Fibroblast of skin of left quadriceps (primary cell): ENCODE measurements at places on chromosomes 2 and 18.

GRCh38 chr2:62597323-62597722 lies 91.3 kb upstream of the TMEM17 start:
- DNase-seq = peak; percentile 95

DNA sequence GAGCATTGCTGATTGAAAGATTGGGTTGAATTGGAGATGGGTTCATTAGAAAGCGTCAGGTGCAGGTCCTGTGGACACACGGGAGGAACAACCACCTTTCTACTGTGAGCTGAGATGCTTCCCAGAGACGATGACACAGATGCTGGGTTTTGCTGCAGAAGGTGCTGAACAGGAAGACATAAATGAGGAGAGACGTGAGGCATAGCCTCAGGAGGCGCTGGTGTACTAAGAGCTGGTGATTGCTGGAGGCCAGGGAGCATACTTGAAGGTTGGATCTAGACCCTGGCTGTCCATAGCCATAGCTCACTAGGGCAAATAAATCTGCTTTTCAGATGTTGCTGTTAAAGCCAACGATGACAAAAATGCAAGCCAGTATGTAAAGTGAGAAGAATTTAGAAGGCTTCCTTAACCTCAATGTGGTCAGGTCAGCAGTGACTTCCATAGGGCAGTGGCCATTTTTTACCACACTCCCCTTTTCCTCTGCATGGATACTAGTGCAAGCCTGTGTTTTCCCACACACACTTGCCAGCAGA lies 153.7 kb downstream of the SOX11 start:
- DNase-seq = no peak

DNA sequence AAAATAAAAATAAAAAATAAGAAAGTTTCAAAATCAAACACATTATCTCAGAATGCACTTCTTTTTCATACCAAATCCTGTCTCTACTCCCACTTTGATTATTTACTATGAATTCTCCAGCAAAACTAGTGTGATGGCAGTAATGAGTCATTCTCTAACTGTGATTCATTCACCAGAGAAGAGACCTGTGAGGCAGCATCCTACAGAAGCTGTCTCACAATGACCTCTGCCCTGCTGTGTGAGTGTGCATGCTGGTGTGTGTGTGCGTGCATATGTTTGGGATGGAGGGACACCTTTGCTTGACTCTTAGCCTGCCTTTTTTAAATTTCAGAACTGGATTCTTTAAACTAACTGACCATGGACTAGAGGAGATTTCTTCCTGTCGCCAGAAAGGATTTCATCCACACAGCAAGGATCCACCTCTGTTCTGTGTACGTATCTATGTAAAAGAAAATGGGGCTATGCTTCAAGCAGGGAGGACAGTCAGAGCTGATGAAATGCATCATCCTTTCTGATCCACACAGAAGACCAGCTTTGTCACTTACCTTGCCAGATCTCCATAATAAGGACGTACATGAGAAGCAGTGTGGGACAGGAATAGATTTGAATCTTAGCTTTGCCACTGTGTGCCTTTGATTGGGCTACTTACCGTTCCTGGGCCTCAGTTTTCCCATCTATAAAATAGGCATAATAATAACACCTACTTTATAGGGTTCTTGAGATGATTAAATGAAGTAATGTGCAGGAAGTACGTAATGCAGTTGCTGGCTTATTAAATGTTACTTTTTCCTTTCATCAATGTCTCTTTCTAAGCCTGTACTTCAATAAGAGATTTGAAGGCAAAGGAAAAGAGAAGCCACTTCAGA lies 31.2 kb downstream of the STAMBP start:
- peak; percentile 60 for DNase-seq

DNA sequence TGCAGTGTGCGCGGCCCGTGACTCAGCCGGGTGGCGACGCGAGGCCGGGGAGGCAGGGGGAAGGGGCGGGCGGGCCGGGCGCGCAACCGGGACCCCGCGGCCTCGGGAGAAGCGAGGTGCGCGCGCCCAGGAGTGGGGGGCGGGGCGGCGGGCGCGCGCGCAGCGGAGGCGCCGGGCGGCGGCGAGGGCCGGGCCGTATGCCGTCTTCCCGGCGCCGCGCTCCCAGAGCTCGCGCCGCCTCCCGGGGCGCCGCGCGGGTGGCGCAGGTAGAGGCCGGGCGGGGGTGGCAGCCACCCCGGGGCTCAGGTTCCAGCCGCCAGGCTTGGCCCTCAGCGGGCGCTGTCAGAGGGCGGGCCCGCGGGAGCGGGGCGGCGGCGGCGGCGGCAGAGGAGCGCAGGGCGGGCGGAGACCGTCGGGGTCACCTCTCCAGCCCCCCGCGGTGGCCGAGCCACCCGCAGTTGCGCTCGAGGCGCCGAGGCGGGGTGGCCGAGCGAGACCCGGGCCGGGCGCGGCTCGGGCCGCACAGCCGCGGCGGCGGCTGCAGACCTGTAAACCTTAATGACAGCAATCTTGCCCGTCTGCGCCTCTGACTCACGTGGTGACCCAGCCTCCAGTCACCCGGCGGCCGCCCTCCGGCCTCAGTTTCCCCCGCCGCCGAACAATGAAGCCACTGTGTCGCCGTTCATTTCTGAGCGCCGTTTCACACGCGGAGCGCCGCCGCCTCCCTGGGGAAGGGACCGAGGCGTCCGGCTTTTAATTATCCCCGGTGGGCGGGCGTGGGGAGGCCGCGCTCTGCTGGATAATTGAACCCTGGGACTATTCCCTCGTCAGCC lies 25.3 kb upstream of the SMAD7 start:
- no peak for DNase-seq

GRCh38 chr2:28546242-28546641 lies 50.4 kb downstream of the PLB1 start:
- DNase-seq = no peak

DNA sequence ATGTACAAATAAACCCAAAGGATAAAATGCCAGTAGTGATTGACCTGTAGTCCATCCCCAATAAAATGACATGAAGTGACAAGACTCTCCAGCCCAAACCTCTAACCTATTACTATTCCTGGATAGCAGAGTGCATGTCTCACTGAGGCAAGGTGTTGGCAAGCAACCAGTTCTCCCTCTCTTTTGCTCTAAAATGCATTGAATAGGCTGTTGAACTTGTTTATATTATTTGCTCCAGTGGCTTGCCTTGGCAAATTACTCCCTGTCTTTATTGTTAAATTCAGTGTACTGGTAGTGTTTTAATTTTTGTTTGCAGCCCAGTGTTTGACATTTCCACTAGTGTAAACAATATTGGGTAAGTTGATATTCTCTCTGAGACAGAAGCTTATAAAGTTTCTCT lies 70.5 kb downstream of the CSRNP3 start:
- no peak for DNase-seq

DNA sequence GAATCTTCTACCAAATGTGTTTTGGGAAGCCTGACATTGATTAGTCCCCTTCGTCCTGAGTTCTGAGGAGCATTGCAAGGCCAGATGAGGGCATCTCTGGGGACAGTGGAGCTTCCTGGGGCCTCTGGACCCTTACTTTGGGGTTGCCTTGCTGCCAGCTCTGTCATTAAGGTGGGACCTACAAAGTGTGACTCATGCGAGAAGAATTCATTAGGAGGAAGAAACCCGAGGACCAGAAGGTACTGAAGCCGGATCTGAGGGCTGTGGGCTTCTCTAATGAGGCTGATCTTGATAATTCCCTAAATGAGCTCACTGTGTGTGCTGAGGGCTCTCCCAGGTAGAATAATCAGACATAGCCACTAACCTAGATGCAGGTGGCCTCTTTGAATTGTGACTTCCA lies 695 bp upstream of the SCYGR2 start:
- DNase-seq = no peak

DNA sequence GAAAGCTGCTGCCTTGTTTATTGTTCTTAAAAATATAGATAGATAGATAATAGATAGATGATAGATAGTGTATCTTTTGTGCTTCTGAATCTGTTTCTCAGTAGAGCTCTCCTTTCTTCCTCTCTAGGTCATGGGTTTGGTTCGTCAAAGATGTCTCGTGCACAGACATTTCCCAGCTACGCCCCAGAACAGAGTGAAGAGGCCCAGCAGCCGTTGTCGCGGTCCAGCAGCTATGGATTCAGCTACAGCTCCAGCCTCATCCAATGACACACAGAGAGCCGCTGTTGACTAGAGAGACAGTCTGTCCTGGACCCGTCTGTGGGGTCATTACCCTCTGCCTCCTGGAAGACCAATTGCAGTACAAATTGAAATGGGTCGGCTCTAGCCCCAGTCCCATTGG lies 106.6 kb downstream of the CD226 start:
- DNase-seq = no peak

DNA sequence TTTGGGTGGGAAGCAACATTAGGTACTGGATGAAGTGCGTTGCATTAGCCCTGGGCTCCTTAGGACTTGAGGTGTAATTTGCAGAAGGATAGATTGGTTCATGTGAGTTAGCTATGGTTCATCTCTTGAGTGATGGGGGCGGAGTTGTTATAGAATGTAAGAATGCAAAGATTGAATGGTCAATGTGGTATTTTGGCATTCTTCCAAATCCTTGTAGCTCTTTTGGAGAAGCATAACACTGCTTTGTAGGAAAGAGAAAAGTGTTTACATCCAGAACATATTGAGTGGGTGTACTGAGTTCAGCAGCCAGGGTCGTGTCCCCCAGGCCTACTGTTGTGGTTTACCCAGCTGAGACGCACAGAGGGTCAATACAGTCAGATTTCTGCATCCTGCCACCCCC lies 173.5 kb downstream of the FMNL2 start:
- no peak for DNase-seq

- DNase-seq = peak; percentile 6
These were observed 327.6 kb downstream of the TDRD15 start for GRCh38 chr2:21451403-21451802.

DNA sequence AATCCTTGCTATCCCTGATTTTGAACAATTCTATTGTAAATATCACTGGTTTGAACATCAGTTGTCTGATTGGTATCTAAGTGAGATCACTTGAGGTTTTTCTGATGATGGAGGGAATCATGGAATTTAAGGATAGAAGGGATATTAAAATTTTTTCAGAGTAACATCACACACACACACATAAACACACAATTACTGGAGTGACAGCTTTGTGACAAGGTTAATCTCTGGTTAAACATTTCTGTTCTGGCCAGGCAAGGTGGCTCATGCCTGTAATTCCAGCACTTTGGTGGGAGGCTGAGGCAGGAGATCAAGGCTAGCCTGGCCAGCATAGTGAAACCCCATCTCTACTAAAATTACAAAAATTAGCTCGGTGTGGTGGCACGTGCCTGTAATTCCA lies 85.3 kb downstream of the SOCS6 start:
- DNase-seq = no peak

DNA sequence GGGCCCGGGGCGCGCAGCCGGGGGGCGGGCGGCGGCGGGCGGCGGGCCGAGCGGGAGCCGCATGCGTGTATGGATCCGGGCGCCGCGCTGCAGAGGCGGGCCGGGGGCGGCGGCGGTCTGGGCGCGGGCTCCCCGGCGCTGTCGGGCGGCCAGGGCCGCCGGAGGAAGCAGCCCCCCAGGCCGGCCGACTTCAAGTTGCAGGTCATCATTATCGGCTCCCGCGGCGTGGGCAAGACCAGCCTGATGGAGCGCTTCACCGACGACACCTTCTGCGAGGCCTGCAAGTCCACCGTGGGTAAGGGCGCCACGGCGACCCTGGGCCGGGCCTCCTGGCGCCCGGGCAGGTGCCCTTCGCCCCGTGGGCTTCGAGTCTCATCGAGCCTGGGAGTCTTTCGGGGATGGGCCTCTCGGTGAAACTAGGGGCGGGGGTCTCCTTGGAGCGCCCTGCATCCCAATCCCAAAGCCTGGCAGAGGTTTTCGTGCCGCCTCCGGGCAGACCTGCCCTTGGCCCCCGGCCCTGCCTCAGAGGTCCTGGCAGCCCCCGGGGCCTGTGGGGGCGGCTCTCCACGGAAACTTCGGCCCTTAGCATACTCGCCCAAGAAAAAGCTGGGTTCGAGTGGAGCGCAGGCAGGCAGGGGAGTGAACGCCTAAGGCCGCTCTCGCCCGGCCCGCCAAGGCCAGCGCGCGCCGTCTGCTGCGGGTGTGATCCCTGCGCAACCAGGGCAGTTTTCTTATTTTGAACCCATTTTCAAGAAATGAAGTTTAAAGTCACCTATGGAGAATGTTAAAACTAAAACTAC lies 622 bp downstream of the RAB12 start:
- no peak for DNase-seq

DNA sequence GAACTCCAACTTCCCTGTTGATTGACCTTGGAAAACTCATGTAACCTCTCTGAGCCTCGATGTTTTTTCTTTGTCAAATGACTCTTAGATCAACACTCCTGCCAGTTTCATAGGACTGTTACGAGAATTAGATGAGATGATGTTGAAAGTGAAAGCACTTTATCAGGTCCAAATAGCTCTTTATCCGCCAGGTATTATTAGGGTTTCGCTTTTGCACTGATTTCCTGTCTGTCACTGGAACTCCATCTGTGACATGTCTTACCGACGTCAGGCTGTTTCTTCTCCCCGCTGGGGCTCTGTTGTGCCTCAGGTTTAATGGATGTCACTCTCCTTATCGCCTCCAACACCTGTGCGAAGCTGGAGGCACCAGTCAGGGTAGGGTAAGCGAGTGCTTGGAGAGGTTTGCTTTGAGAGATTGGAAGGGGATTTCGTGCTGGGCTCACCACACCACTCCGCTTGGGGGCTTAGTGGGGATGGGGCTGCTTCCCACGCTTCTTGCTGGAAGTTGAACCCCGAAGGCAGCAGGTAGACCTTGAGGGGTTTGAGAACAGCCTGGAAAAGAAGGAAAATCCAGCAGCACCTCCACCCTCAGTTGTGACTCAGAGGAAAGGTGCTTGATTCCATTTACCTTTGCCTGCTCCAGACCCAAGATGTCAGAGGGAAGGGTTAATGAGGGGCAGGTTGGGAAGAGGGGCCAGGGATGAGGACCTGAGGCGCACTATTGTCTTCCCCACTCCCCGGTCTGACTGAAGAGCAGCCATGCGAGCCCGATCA lies 4.3 kb downstream of the GAD1 start:
- DNase-seq = no peak

- no peak for DNase-seq
These were observed 67.5 kb downstream of the SPATS2L start for GRCh38 chr2:200373973-200374416.

DNA sequence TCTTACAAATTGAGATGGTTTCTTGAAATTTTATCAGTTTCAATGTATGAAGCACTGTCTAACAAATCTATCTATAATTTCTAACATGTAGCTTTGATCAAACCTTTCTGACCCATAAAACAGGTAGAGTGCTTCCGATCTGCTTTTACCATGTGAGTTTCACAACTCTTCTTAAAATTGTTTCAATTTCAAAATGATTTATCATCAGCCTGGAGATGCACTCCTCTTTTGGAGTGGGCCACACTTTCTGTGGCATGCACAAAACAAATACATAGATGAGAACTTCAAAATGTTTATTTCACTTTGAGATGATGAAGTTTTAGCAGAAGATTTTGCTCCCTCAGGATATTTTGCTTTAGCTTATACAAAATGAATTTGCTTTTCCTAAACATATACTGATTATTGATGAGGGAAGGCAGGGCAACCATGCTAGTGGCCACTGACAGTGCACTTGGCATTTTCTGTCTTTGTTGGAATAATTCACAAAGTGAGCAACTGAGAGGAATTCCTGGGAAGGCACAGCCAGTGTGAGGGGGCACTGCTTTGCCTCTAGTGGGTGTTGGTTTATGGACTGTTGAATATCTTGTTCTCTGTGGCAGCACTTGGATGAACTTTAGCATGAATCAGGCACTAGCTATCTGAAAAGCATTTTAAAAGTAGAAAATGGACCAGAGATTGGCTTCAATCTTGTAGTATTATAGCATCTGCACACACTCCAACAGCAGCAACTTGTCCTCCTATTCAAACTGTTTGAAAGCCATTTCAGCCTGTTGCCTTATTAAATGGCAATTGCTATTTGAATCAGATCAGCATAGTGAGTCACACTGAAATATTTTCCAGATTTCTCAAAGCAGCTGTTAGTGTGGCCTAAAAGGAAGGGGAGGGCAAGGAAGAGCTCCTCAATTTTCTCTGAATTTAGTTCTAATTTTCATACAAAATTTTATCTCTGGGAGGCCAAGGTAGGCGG lies 193.2 kb downstream of the CCDC85A start:
- no peak for DNase-seq
